ENCODE measurements at places on chromosomes 12 and 14.

DNA sequence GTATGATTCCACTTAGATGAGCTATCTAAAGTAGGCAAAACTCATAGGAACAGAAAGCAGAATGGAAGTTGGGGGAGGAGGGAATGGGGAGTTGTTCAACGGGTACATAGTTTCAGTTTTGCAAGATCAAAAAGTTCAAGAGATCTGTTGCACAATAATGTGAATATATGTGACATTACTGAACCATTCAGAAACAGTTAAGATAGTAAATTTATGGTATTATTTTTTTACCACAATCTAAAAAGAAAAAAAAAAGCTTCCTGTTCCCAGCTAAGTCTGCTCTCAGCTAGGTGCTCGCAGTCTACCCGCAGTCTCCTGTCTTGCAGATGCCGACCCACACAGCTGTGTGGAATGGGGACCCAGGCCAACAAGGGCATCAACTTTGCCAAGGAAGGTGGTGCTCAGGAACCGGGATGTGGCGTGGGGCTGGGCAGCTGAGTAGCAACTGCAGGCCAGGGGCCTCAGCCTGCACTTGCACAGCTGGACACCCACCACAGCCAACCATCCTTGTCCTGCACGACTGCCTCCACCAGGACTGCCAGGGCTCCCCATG is 15.3 kb upstream of the ANO6 start:
- DNase-seq, result no peak

DNA sequence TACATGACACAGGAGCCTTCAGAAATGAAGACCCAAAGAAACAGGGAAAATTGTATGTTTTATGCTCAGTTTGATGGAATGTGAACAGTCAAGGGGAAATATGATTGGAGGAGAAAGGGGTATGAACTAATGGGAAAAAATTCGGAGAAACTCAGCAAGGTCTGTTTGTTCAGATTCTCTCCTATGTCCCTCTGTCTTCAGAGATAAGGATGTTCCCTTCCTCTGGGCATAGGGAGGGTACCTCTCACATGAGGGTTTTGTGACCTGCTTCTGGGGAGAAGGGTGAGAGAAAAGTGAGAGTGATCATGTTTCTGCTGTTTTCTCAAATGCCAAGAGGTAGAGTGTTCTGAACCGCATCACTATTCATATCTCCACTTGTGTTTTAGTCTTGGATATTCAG is 26.6 kb upstream of the LIMA1 start:
- DNase-seq, result no peak

GRCh38 chr12:106878804-106879203 is 76.9 kb upstream of the TMEM263 start:
- DNase-seq, result no peak

GRCh38 chr12:24776861-24777260 is 172.0 kb downstream of the BCAT1 start:
- no peak for DNase-seq

DNA sequence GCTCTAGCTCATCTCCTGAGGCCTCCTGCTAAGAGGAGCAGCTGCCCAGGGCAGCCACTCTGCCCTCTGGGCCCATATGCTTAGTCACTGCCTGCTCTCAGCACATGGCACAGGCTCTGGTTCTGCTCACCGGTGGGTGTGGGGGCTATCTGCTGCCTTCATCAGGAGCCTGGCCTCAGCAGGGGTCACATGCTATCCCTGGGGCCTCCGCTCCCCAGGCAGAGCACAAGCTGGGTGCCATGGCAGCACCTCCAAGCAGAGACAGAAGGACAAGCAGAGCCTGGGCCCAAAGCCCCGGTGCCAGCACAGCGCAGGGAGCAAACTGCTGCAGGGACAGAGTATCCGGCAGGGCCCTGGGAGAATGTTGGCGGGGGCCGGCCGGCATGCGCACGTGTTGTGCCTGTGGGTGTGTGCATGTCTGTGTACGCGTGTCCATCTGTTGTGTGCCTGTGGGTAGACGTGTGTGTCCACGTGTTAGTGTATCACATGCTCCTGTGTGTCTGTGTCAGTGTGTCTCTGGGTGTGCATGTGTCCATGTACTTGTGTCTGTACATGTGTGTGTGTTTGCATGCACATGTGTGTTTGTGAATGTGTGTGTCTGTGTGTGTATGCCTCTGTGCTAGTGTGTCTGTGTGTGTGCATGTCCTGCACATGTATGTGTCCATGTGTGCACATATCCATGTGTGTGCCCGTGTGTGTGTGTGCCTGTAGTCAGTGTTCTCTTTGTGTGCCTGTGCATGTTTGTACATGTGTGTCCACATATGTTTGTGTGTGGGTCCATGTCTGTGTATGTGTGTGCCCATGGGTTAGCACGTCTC is 326.9 kb downstream of the TMEM121 start:
- no peak for DNase-seq

DNA sequence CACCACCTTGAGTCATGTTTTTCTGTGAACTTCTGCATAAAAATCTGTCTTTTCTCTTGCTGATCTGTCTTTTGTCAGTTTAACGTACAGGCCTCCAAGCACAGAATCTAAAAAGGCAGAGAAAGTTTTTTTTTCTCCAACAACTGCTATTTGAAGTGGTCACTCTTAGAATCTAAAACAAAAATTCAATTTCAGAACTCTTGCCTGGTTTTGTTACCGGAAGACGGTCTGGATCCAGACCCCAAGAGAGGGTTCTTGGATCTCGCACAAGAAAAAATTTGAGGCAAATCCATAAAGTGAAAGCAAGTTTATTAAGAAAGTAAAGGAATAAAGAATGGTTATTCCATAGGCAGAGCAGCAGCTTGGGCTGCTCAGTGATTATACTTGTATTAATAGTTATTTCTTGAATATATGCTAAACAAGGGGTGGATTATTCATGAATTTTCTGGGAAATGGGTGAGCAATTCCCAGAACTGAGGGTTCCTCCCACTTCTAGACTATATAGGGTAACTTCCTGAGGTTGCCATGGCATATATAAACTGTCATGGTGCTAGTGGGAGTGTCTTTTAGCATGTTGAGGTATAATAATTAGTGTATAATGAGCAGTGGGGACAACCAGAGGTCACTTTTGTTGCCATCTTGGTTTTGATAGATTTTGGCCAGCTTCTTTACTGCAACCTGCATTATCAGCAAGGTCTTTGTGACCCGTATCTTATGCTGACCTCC is 150.0 kb upstream of the PLEKHA5 start:
- no peak for DNase-seq

- DNase-seq, result no peak
These were observed 33.7 kb downstream of the FBXL14 start for GRCh38 chr12:1560704-1561103.

DNA sequence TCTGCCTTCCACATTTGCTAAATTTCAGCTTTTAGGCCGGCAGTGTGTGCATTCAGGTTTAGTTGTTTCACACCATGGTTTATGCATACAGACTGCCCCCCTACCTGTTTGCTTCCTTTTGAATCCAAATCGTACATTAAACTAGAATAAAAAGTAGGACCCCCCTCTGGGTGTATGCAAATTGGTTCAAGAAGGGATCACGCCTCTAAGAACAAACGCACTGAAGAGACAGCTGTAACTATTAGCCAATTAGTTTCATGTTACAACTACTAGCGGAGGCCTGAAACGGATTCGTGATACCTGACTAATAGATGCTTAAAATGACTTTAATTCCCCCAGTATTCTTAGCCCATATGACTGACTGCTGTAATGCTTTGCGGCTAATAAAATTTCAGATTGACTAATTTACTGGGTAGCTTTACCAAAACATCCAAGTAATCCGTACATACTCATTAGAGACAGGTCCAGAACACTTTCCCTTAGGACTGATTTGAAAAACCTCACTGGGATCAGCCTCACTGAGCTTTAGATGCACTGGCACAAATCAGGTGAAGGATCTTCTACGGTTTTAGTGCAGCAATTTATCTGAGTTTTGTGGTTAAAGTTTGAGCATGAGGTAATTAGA is 411.8 kb downstream of the NPAS3 start:
- DNase-seq, result no peak

DNA sequence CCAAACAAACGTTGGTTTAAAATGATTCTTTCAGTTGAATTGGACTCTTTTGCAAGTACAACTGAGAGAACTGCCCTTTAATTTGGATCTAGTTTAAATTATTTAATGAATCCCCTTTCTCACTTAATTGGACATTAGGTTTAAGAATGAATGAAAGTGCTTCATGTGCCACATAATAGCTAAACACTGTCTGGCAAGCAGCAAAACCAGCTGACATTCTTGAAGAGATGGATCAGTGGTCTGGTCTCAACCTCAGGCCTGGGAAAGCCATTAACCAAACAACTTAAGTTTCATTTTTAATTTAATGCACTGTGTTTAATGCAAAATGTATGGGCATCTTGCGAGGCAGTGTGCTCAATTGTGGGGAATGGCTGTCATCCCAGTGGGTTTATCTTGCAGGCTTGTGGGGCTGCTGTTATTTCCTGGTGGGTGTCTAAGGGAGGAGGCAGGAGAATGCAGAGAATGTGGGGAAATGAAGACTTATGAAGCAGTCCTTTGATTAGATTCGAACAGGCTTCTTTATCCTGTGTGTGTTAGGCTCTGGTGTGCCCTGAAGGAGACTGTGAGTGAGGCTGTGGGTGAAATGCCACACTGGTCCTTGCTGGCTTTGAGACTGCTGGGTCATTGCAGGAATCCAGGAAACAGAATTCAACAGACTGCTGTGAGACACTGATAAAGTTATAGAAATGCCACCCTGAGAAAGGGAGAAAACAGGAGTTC is 144.1 kb upstream of the PELI2 start:
- DNase-seq, result no peak

DNA sequence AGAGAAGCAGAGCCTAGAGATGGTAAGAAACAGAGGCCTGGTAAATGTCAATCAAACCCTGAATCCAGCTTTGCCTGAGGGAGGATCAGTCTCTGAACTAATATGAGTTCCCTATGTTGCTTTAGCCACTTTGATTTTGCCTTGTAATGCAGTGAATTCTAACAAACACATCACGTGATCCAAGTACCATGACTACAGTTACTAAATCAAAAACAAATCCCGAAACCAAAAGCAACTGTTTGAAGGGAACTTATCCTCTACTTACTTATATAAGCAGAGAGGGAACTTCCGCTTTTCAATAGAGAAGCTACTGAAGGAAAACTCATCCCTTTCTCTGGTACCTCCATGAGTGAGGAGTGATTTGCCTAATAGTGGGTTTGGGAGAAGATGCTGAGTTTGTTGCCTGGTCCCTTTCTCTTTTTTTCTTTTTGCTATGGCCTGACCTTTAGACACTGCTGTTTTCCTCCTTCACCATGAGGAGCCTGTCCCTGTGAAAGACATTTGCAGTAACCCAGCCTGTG is 7.7 kb upstream of the PPTC7 start:
- no peak for DNase-seq

DNA sequence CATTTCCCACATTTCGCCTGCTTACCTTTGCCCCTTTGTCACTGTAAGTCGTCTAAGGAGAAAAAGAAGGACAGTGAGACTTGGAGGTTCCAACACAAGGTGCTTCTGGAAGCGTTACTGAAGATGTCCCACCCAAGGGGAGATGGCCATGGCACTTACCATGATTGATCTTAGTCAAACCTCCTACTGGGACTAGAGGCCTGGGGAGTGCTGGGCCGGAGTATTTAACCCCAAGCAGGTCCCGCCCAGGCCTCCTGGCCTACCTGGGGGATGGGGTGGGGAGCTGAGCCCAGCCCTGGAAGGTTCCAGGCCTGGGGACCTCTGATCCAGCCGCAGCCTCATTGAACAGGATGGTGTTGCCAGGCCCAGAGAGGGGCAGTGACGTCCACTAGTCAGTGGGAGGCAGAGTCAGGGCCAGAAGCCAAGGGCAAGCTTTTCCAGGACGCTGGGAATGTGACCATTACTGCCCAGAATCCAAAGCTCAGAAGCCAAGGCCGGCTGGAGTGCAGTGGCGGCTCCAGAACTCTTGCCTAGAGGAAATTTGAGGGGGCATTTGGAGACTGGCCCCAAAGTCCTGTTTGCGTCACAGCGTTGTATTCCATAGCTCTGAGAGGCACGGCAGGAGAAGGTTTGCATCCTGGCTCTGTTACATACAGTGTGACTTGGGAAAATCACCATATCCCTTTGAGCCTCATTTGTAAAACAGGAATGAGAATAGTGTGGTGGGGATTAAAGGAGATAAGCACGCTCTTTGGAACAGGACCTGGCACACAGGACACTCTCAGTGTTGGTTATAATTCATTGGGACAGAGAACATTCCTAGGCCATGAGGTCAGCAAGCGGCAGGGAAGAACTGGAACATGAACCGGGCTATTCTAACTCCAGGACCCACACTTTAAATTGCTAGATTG is at the start of gene HPD:
HPD (minus strand) TSS at position 198 of the 911 bp plus-strand sequence; CDS start at position 162, 36 bp downstream.
- DNase-seq, result no peak

- no peak for DNase-seq
These were observed 76.2 kb upstream of the DYNC1H1 start for GRCh38 chr14:101888182-101888581.

Measured in activated naive CD8-positive, alpha-beta T cell treated with anti-CD3 and anti-CD28 coated beads, Interleukin-2, amount 50 U/mL, for 16 hours (primary cell).